ENCODE measurements at places on chromosomes 4 and X.

DNA sequence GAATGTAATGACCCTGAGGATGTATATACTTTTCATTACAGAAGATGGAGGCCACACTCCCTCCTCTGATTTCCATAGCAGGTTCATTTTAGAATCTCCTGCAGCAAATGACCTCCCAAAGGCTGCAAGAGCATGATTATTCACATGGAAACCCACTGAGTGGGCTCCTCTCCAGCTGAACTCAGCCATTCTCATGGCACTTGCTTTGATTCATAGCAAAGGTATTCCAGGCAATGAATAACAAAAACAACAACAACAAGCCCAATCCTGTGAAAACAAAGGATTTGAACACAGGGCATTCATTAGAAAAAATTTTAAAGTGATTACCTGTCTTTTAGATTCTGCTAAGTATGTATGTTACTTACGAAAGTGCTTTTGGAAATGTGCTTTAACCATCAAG, 894.0 kb upstream of the FRG1 start:
- no peak for DNase-seq

DNA sequence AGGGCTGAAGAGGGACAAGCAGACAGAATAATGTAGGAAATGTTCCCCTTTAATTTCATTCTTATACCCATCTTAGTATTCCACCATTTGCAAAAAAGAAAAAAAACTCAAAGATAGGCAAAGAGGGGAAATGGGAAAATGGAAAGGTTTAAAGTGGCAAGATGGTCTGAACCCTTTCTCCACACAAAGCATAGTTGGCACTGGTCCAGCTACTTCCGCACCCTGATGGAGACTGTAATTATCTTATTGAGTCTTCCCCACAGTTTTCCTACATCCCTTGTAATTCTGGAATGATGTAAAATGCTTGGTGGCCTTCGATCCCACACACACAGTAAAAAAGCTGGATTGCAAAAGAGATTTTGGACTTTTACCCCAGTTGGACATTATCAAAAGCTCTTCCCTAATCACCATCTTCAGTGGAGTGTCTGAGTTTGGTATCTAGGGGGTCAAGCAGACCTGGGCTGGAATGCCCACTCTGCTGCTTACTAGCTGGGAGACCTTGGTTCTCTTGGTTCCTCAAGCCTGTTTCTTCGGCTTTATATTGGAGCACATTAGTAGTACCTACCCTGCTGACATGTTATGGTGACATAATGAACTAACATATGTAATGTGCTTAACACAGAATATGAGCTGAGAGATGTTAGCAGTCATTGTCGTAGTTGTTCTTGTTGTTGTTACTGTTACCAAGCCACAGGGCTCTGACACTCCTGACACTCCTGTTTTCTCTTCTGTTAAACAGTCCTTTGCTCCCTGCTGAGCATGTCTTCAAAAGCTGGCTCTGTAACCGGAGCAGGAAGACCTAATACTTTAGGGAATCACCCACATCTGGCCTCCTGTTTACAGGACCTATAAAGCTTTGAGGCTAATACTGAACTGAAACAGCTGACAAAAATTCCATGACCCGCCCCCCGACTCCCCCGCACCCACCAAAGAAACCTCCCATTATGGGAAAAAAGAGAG, 4.7 kb downstream of the SRPX2 start:
- DNase-seq: no peak

- no peak for DNase-seq
Observed at GRCh38 chr4:102683881-102684609, 76.7 kb downstream of the MANBA start.

DNA sequence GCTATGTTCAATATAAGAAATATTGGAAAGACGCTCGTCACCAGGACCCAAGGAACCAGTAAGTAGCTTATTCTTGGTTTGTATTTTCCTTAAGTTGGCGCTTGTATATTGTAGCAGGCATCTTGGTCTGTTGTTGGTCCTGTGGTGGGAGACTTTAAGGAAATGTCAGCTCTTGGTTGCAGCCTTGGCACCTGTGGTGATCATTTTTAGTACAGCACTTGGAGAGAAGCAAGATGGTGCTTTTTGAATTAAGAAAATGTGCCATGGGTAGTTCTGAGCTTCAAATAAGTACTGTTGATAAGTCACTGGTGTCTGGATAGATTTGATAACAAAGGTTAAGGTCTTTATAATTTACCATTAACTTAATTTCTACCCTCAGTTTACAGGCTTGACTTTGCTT, 1.1 kb downstream of the RPS3A start:
- DNase-seq: no peak

DNA sequence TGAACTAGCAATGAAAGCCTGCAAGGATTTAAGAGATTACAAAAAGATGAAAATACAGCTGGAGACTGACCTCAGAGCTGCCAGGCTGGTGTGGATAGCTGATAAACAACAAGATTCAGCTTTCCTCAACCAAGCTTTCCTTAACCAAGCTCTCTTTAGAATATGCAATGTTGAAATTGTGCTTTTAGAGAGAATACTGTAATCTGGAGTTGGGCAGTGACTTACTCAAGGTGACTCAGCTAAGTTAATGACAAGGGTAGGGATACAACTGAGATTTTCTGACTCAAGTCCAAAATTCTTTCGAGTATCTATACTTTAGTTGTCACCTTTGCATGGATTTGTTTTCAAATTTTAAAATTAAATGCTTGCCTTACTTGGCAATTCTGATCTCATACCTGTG, 98.0 kb downstream of the AMMECR1 start:
- DNase-seq: no peak

DNA sequence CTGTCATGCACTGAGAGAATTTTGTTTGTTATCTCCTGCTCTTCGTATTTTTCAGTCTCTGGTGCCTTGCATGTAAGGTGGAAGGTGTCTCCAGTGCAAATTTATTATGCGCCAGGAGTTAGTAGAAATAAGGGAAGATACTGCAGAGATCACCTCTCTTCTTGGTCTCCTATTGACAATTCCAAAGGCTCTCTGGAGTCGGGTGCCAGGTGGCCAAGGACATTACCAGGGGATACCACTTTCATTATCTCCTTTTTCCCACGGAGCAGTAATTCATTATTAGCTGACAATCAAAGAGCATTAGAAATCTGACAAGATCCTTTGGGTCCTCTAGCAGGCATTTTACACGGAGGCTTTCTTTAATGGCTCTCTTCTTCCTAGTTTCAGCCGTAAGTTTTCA, 26.0 kb downstream of the ADD1 start:
- no peak for DNase-seq

DNA sequence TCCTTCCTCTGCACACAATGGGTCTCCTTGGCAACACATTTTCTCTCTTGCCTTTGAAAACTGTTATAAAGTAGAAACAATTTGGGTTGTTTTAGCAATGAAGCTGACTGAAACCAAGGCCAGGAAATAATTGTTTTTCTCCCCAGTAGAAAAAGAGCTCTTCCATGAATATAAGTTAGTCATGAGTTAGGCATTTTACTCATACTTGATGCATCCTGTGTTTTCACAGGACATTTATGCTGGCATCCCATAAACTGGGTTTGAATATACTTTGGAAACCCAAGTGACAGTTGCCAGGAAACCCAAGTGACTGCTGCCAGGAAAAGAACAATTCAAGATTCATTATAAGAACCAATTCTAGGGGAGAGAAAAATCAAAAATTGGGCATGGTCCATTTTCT, 128.6 kb upstream of the NPY2R start:
- DNase-seq: no peak

DNA sequence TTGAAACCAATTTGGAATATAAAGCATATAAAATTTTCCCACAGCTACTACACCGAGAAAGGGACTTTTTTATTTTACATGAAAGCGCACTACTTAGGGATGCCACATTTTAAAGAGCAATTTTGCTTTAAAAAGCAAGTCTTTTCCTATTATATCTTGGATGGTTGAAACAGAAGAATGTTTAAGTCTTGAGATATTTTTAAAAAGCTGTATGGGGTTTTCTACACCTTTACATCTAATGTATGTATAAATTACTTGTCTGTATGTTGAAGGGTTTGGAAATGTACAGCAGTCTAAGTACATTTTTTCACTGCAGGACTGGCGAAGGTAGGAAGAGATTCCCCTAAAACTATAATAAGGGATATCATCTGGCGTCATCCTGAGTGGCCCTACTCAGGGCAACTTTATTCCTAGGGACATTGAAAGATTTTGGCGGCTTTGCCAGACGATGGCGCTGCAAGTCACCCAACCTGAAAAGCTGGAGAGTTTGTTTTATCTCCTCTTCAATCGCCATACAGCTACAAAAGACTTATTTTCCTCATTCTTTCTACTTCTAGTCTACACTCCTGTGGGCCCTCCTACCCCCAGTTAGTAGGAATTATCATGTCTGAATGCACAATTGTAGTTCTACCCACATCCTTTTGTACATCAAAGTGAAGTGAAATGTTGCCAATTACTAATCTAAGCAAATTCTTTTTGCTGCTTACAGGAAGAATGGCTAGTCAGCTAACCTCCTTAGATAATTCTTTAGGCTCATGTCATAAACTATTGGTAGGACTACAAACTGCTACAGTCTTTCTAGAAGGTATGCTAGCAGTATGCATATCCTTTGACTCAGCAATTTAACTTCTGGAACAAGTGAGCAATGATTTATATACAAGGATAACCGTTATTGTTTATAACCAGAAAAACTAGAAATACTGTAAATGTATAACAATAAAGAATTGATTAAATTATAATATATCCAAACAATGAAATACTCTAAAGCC, 782 bp upstream of the NEK1 start:
- peak; percentile 72 for DNase-seq

- DNase-seq: peak; percentile 55
Observed at GRCh38 chr4:83546786-83547185, 10.9 kb downstream of the GPAT3 start.

DNA sequence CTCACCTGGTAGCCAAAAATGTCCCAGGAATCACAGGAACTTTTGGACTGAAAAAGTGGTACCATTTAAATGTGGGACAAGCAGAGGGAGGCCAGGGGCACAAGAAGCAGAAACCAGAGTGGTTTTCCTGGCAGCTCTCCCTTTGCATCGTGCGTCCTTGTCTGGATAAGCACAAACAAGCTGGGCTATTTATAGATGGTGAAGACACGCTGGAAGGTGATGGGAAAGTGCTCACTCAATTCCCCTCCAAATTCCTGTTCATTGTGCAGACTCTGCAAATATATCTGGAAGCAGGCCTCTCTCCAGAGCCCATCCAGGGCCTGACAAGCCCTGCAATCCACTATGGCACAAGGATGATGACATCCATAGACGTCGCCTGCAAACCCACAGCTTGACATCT, 63.6 kb upstream of the MAP3K15 start:
- DNase-seq: no peak

DNA sequence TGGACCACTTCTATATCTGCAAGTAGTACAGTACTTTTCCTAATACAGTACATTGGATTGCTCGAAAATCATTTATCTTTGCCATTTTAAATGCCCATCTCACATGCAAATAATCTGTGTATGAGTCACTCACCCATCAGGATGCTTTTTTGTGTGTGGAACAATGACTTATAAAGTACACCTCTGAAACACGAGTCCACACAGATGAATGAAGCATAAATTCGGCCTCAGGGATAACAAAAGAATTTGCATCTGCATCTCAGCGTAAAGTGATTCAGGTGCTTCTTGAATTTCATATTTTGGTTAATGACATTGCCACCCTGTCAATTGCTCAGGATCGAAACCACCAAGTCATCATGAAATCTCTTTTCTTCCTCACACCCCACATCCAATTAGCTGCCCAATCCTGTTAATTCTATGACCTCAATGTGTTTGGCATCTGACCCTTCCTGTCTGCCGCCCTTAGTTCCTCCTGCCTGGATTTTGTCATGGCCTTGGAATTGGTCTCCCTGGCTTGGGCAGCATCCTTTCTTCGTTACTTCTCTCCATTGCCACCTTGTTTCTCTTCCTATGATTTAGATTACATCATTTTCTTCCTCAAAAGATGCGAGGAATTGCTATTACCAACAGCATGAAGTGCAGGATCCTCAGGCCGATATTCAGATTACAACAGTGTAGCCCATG, 161.6 kb upstream of the MID1 start:
- DNase-seq: no peak

DNA sequence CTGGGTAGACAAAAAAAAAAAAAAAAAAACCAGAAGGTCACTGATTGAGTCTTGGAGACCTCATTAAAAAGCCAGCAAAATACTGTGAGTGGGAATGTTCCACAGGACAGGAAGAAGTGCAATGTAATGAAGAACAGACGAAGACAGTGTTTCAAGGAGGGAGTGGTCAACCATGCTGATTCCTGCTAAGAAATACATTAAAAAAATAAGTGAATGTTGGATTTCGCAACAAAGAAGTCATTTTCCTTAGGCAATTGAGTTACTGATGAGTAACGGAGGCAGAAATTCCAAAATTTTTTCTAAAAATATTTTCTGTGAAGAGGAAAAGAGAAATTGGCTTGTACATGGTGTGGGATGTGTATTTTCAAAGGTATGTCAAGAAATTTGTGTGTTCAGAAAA, 94.3 kb upstream of the FAM47B start:
- no peak for DNase-seq

DNA sequence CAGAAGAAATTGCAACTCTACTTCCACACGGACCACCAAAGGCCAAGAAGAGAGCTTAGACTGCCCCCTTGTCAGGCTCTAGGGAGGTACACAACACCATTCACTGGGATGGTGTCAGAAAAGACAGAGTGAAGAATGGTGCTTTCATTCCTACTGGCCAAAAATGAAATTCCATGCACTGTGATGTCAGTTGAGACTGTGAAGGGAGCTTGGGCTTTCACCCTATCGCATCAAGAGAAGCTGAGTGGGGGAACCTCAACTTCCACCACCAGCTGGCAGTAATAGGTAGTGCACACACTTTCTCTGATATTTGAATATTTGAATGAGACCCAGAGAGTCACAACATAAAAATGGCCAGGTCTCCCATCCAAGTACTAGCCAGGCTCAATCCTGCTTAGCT, 65.9 kb downstream of the ZNF711 start:
- DNase-seq: no peak

Data from inflammatory macrophage treated with lipopolysaccharide for 4 hours (primary cell).